ENCODE measurements at places on chromosomes 7 and 10.

DNA sequence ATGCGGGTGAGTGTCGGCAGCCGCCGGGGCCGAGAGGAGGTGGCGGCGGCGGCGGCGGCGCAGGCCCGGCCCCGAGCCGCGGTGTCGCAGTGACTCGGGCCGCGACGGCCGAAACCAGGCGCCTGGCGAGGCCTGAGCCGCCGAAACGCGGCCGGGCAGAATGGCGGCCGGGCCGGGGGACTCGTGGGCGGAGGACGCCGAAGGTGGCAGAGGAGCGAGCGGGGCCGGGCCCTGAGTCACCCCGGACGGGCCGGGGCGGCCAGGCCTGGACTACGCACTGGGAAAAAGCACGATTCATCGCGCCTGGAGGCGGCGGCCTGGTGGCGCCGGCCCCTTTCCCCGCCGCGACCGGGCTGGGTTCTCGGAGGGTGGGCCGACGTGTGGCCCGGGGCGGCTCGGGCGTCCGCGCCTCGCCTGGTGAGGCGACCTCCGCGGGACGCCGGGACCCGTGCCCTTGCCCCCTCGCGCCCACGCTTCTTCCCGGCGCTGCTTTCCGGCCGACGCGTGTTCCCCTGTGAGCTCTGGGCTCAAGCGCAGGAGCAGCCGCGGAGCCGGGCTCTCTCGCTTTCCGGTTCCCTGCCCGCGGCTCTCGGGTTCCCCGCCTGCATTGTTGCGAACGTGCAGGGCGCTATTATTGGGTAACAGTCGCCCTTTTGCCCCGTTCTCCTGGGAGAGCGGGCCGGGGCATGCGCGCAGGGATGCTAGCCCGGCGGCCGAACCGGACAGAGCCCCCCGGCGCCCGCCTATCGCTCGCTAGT is 500 bp downstream of the CUL1 start:
- peak; percentile 10 for DNase-seq

DNA sequence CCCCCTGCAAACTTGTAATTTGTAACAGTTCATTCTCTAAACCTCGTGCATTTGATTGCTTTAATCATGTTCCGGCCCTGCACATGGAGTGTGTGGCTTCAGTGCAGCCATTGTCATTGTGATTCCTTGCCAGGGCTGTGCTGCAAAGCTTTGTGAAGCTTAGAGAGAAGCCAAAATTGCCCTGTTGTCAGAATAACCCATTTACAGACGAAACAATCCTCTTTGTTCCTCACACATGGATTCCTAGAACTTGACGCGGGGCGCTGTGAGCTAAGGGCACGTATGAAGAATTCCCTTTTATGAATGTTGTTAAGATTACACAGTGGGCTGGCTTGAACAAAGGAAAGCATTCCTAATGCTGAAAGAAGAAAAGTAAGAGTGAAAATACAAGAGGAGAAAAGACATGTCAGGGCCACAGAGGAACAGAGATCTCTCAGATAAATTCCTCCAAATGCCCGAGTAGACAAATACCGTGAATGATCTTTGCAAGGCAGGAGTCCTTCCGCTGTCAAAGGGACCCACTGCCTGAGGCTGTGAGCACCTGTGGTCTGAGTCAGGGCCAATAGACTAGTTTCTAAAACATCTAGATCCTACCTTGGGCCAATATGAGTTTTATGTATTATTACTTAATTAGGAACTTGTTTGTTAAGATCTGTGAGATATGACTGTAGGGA is 205.4 kb upstream of the C7orf33 start:
- no peak for DNase-seq

GRCh38 chr10:90930070-90930837 is 9.4 kb upstream of the ANKRD1 start:
- no peak for DNase-seq

DNA sequence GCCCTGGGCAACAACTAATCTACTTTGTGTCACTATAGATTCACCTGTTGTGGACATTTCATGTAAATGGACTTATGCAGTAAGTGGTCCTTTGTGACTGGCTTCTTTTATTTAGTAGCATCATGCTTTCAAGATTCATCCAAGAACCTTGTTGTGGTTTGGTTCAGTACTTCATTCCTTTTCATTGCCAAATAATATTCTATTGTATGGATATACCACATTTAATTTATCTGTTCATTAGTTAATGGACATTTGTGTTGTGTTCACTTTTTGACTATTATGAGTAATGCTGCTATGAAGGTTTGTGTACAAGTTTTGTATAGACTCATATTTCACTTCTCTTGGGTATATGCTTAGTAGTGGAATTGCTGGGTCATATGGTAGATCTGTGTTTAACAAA is 27.8 kb downstream of the BPGM start:
- no peak for DNase-seq

GRCh38 chr7:29861884-29862283 is 55.6 kb downstream of the WIPF3 start:
- no peak for DNase-seq

DNA sequence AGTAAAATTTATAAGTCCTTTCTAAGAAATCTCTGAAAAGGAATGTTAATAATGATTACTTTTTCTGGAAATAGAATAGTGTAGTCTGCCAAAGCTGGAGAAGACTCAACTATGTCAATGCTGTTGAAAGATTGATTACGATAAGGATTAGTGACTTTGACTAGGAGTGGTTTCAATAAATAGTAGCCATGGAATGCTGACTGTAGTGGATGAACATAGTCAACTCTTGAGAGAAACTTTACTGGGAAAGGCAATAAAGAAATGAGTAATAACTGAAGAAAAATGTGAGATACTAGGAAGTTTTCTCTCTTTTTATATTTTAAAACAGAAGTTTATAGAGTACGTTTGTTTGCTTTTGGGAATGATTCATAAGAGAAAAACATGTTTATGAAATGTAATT is 105.0 kb upstream of the CDK13 start:
- DNase-seq: no peak

DNA sequence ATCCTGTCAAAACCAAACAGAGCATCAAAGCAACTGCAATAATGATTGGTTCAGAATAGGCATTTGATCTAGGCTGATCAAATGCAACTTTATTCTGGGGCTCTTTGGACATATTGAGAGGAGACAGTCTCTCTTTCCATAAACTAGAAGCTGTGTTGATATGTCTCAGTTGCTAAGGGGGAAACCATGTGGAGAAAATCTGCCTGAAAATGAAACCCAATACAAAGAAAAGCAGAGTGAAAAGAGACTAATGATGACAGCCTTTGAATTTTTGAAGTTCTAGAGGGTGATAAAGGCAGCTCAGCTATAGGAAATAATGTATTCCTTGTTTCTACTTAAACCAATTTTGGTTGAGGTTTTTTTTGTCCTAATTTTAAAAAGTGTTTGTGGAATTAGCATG is 941.8 kb upstream of the POT1 start:
- no peak for DNase-seq

DNA sequence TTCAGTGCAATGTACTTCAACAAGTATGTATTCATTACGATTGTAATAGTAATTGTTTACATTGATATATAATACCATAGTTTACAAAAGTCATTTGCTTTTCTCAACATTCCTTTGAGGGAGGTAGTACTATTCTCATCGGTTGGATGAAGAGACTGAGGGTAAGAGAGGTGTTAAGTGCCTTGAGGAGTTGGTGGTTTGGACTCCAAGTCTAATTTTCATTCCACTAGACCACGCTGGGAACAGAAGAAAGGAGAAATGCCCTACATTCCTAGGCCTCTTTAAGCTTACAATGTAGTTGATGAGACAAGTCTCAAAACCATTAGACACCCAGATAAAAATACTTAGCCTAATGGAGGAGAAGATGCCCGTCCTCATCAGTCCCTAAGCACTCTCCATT is 28.6 kb downstream of the CDK1 start:
- DNase-seq: no peak

- DNase-seq: no peak
These were observed 111.3 kb downstream of the PTPN20 start for GRCh38 chr10:47022311-47023131.

- no peak for DNase-seq
These were observed 29.5 kb upstream of the DAGLB start for GRCh38 chr7:6477318-6477660.

GRCh38 chr7:72785166-72785955 is 42.6 kb downstream of the TYW1B start:
- no peak for DNase-seq

GRCh38 chr10:12194752-12195271 is 879 bp downstream of the NUDT5 start:
- DNase-seq: no peak

DNA sequence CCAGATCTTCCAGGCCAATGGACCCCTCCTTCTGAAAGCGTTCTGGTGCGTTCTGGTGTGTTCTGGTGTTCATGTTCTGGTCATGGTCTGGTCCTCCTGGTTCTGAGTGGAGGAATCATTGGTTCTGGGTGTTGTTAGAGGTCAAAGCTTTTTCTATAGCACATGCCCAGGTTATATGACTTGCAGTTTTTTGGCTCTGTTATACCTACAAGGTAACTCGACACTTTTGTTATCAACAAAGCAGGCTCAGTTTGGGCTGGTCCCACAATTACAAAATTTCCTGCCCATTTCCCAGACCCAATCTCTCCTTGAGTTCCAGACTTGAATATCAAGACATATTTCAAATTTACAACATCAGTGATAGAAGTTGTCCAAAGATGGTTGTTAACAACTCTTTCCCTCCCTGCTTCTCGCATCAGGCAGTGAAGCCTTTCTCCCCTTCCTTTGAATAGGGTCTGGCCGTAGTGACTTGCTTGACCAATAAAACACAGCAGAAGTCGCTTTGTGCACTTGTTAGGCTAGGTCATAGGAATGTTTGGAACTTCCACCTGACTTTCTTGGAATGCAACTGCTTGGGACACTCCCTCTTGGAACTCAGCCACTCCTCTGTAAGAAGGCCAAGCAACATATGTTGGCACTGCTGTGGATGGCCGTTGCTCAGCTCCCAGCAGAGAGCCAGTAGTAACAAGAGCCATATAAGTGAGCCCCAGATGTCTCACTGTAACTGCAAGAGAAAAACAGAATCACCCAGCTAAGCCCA is 83.1 kb upstream of the STEAP1B start:
- no peak for DNase-seq

- DNase-seq: no peak
These were observed 53.8 kb downstream of the COL13A1 start for GRCh38 chr10:69855346-69856111.

DNA sequence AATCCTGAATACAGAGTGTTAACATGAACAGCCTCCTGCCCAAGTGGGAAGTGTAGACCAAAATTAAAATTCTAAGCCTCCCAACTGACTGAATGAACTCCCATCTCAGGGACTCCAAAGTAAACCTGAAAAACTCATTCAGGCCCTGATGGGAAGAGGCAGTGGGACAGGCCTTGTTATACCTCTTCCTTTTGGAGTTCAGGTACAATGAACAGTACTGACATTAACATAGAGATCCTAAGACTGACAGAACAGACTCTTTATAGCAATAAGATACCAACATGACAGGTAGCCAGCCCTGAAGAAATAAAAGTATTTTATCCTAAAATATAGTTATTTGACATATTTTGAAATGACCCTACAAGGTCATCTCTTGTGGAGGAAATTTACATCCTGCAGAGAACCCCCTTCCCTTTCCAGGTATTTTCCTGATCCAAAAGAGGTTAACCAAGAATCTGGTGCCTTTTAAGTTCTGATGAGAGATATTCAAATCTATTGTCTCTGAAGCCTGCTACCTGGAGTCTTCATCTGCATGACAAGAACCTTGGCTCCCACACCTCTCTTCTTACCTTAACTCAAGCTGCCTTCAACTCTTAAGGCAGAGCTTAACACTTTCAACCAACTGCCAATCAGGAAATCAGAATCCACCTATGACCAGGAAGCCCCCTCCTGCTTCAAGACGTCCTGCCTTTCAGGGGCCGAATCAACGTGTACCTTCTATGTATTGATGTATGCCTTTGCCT is 103.3 kb upstream of the PFKP start:
- no peak for DNase-seq

DNA sequence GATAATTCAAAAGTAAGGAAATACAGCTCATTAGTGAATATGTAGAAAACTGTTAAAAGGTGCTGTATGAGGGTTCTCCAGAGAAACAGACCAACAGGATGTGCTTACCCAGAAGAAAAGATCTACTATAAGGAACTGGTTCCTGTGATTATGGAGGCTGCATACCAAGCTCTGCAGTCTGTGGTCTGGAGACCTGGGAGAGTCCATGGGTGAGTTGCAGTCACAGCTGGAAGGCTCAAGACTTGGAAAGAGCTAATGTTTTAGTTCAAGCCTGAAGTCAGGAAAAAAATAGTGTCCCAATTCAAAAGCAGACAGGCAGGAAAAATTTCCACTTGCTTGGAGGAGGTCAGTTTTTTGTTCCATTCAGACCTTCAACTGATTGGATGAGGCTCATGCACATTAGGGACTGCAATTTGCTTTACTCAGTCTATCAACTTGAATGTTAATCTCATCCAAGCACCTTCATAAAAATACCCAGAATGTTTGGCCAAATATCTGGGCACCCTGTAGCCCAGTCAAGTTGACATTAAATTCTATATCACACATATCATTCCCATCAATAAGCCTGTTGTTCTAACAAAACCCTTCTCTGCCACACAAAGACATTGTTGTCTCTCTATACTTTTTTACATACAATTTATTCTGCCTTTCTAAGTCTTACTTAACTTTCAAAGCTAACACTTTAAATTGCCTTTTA is 197.9 kb upstream of the KLF6 start:
- no peak for DNase-seq

DNA sequence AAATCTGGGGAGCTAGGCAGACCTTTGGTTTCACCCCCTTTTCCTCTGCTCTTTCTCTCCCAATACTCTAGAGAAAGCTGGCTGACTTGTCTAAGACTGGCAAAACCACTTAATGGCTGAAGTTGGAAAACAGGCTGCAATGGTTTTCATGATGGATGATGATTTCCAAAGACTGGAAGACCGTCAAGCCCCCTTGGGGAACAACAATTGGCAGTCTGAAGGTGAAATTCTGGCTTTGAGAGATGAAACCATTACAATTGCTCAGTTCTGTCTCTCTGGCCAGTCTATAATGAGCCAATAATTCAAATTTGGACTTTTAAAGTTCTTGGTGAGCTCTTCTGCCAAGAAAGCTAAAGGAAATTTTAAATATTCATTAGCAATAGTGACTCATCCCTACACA is 680.5 kb downstream of the PARD3 start:
- DNase-seq: no peak

DNA sequence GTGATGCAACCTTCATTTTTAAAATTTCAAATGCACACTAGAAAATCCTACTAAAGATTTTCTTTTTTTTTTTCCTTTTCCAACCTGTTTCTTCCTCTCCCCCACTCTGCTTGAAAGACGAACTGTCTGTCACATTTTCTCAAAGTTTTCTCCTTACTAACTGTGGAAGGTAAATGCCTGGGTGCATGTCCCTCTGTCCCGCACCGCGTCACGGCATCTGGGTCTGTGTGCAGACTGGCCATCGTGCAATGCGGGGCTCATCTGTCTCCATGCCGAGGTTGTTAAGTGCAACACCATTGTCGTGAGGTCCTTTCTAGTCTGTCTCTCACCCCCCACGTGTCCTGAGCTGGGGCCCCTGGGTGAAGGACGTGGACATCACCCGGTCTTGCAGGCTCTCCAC is 28.4 kb downstream of the PFKFB3 start:
- no peak for DNase-seq

GRCh38 chr7:83273699-83274098 is 111.0 kb upstream of the PCLO start:
- no peak for DNase-seq

- no peak for DNase-seq
These were observed 143.0 kb downstream of the RPS24 start for GRCh38 chr10:78176320-78177317.
